ENCODE measurements at places on chromosomes 7 and 10.
A peak's percentile ranks its signal among the peaks of the same experiment; 100 is the strongest.

DNA sequence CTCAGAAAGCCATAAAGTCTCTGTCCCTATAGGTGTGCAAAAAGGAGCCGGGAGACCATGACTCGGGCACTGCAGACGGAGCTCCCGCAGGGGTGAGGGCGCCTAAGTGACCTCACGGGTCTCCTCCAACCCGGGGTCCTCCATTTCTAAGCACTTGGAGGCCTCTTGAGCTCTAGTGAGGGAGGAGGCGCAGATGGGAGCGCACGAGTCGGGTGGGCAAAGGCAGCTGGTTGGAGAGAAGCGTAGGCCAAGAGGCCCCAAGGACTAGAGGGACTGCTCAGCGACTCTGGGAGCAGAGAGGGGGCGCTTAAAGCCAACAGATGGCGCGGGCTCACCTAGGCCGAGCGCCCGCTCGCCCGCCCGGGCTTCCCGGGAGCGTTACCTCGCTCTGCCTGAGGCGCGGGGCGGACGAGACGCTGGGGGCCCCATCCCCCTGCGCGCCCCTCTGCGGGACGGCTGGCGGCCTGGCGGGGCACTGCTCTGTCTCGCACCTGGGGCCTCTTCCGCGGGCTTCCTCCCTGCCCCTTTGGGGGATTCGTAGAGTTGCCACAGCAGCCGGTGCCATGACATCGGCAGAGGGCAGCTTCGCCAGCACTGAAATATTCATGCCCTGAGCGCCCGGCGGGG, 523 bp upstream of the CDH23 start:
- peak; percentile 76 for ATAC-seq

- ATAC-seq, result peak; percentile 62
These were observed 6.3 kb upstream of the KCNMA1 start for GRCh38 chr10:77643795-77644468.

DNA sequence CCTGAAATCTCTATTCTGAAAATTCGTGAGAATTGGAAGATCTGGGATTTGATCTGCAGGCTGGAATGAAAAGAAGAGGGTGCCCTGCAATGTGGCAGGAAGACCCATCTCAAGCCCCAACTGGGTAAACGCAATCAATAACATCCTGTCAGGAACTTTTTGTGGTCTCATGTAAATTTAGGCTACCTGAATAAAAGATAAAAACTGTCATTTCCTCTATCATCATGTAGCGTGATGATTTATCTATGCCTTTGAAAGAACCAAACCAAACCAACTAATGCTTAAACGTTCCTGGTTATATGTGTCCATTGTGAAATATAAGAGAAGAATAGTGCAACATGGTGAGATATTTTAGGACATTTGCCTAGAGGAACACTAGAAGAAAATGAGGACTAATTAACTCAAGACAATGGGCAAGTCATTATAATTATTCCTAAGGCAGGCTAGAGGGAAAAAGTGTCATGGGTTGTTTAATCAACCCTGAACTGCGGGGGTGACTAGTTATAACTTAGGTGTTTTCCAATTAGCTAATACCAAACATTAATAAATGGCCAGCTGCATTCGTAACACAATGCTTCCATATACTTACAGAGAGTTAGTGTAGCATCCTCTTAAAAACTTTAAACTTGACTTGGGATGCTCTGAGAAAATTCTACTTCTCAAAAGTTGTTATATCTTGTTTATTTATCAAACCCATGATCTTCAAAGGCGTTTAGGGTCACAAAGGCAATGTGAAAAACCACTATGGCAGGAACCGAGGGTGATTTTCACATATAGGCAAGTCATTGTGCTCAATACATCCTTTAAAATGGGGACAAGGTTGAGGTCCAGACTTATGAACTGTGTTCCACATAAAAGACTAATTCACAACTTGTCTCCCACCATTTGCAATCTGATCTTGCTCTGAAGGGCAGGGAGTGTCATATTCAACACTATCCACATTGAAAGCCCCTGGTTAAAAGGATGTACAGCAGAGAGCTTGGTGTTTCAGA, 48.6 kb upstream of the ADO start:
- ATAC-seq, result peak; percentile 50

- no peak for ATAC-seq
These were observed 263.2 kb downstream of the HGF start for GRCh38 chr7:81506609-81507008.

DNA sequence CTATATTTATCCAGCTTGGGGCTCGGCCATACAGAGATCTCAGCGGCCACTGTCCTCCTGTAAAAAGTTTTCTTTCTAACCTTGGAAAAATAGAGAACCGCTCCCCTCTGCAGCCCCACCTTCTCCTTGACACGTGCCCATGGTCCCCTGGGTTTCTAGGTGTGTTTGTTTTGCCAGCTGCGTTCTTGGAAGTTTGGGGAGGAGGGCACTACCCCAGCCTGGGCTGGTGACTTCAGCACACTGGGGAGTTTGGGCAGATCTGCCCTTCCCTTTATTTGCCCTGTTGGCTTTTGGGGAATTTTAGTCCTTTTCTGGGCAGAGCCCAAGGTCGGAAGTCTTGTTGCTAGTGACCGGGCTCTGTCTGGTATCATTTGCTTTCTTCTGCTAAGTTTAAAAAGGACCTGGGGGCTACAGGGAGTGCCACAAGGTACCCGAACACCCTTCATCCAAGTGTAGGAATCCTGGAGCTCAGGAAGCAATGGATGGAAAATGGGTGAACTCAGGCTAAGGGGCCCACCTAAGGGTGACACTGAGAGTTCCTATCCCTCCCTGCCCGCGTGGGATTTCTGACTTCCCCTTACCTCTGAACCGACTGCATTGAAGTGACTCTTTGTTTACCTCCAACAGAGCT, 1.7 kb downstream of the ADAMTS14 start:
- no peak for ATAC-seq

- ATAC-seq, result peak; percentile 87
These were observed 45.3 kb upstream of the CDK1 start for GRCh38 chr10:60732807-60733516.

GRCh38 chr7:2920956-2921652, 77.0 kb upstream of the GNA12 start:
- ATAC-seq, result no peak

DNA sequence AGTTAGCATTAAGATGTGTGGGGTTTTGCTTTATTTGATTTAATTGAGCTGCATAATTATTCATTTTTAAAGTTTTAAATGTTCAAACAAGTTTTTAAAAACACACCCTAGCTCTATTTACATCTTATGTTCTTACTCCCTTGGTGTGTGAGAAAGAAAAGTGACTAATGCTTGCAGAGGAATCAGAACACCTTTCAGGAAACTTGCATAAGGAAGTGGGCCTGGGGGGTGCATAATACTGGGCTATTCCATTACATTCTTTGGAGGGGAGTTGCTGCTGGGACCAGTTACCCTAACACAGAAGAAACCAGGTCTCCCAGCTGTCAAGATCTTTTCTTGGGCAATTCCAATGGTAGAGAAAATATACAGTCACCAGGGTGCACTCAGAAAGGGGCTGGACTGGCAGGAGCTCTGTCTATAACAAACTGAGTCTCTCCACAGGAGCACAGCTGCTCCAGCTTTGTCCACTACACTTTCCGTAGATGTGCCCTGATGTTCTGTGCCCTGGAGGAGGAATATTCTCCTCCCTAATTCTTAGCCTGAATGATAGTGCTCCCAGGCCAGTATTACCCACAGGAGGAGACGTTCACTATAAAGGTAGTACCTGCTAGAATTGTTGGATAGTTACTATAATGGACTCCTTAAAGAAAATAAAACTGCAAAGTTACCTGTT, 304.2 kb downstream of the CDC14C start:
- no peak for ATAC-seq

- no peak for ATAC-seq
These were observed 15.6 kb downstream of the SMURF1 start for GRCh38 chr7:99128076-99128950.

- no peak for ATAC-seq
These were observed 28.5 kb downstream of the GET4 start for GRCh38 chr7:904847-905246.

- peak; percentile 44 for ATAC-seq
These were observed 975 bp downstream of the GLCCI1 start for GRCh38 chr7:7969306-7970236.

DNA sequence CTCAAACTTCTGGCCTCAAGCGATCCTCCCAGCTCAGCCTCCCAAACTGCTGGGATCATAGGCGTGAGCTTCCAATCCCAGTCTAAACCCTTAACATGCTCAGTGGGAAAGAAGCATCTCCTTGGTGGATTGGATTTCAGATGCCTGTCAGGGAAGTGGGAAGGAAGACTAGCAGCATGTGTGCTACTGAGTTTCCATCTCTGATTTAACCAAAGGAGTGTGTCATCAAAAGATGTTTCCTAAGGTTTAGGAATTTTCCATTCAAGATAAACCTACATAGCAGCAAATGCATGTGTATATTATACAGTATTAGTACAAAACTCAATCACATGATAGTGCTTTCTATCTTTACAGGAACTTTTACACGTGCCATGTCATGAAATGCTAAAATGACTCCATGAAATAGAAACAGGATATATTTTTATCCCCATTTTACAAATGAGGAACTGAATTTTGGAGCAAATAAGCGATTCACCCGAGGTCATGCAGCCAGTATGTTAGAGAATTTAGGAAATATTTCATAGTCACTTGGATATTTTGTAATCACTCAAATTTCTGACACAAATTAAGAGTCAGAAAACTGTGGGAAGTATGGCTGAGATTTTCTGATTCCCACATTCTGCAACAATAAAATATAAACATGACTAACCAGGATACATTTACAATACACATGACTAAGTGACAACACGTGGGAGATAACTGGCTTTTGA, 11.4 kb upstream of the TMEM26 start:
- no peak for ATAC-seq

DNA sequence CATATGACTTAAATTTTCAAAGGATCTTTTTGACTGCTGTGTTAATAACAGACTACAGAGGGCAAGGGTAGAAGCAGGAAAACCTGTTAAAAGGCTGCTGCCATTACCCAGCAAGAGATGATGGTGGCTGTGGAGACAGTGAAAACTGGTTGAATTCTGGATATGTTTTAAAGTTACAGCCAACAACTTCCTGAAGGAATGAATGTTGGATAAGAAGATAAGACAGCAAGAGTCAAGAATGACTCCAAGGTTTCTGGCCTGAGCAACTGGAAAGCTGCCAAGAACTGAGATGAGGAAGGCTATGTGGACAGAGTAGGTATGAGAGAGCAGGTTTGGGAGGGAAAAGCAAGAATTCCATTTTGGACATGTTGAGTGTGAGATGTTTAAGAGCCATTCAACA, 19.1 kb downstream of the CNOT4 start:
- no peak for ATAC-seq

- ATAC-seq, result no peak
These were observed 105.0 kb downstream of the TES start for GRCh38 chr7:116315293-116315692.

- no peak for ATAC-seq
These were observed 233.7 kb downstream of the PTPRN2 start for GRCh38 chr7:158353606-158354570.

DNA sequence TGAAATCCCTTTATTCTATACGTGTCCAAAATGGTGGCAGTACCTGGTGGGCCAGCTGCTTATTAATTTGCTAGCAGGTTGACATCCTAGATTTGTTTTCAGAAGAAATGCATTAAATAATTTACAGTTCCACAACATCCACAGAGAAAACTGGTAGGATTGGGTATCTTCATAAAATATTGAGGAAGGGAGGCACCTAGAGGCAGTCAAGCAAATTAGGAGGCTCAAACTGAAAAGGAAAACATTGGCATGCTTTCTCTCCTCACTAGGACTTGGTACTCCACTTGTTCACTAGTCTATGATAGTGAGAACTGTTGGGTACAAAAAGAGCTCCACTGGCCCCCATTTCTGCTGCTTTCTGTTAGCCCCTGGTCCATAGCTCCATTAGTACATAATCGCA, 18.3 kb upstream of the LRGUK start:
- ATAC-seq, result no peak

DNA sequence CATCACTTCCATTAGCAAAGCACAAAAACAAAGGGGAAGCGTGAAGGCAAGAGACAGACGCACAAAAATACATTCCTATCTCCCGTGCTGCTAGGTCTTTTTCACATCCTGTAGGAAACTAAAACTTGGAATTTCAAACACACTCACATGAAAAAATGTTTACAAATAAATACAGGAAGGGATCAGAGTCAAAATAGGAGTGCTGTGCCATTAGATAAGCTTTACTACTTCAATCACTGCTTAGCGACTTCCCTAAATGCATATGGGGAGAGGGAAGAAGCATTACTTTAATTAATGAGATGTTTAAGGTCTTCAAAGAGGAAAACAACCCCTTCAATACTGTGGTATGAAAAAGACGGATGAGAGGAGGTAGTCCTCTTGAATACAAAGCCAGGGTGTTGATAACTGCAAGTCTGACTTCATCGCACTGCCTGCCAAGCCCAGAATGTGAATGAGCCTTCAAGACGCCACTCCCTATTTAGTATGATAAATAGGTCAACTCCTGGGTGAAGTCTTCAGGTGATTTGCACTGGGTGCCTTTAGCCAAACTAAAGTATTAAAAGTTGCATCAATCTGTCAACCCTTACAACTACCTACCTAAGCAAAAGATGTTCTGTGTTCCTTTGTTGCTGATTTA, 13.9 kb downstream of the PARD3 start:
- no peak for ATAC-seq

- ATAC-seq, result peak; percentile 1
These were observed 1.1 kb downstream of the SNX13 start for GRCh38 chr7:17939211-17939605.

DNA sequence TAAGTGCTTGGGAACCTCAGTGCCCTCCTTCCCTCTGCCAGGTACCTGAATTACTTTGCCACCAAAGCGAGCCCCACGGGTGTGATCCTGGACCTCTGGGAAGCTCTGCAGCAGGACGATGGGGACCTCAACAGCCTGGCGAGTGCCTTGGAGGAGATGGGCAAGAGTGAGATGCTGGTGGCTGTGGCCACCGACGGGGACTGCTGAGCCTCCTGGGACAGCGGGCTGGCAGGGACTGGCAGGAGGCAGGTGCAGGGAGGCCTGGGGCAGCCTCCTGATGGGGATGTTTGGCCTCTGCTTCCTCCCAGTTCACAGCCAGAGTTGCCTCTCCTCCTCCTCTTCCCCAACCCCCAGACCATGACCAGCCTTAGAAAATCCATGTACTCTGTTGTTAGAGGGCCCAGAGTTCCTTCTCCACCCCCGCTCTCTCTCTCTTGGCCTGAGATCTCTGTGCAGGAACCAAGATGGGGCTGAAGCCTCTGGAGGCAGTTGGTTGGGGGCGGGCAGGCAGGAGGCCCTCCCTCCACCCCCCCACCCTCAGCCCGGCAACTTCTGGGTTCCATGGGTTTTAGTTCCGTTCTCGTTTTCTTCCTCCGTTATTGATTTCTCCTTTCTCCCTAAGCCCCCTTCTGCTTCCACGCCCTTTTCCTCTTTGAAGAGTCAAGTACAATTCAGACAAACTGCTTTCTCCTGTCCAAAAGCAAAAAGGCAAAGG, 19.8 kb upstream of the SLC29A3 start:
- no peak for ATAC-seq

DNA sequence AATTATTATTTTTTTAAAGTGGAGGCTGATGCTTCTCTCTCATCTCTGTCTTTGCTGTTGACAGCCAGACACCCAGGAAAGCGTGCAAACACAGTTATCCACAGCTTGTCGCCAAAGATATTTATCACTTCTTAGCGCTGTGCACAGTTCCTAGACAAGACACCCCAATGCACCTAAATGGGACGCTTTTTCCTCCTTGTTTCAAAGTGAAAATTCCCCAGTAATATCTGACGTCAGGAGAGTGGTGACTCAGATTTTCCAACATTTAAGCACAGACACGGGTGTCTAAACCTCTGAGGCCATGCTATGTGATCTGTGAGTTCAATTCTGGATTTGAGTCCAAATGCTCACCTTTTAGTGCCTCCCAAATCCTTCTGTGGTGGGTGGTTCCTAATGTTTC, 151.6 kb downstream of the EMX2 start:
- ATAC-seq, result no peak

All from stimulated activated memory B cell treated with anti-CD40 and anti-IgM and Interleukin-4, amounts not matched to agents 10 μg/mL and 1 μg/mL and 100 μg/mL, for 72 hours (primary cell).